ENCODE measurements at places on chromosomes 1 and 21.

GRCh38 chr1:85047472-85048295 is 616 bp downstream of the MCOLN3 start:
- no peak for DNase-seq

DNA sequence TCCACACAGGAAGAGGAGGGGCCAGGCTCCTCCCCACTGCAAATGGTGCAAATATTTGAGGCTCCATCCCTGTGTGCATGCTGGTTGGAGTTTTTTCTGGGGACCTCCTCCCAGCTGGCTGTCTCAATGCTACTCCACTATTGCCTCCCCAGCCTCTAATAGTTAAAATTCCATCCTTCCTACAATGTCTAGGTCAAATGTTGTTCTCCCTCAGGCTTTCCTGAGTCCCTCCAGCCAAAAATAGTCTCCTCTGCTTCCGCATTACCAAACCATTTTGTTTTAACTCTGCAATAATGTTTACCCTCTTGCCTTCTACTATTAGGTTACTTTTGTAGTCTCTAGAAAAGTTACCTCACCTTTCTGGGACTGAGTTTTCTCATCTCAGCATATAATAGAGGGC is 29.6 kb upstream of the FMO1 start:
- DNase-seq = no peak

DNA sequence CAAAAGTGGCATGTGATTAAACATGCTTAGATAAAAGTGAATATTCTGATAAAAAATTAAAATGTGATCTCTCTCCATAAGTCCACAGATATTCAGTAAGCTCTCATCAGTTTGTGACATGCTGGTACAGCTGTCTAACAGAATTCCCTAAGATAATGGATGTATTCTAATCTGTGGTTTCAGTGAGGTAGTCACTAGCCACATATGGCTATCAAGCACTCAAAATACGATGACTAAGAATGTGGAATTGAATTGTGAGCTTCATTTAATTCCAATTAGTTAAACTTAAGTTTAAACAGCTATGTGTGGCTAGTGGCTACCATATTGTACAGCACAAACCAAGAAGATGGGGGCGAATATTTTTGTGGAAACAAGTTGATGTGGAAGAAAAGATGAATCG is 4.1 kb upstream of the REG4 start:
- DNase-seq = no peak

- DNase-seq = no peak
These were observed 22.9 kb downstream of the CBR1 start for GRCh38 chr21:36092681-36093080.

- peak; percentile 51 for DNase-seq
These were observed 118.8 kb upstream of the PBX1 start for GRCh38 chr1:164440232-164440631.

DNA sequence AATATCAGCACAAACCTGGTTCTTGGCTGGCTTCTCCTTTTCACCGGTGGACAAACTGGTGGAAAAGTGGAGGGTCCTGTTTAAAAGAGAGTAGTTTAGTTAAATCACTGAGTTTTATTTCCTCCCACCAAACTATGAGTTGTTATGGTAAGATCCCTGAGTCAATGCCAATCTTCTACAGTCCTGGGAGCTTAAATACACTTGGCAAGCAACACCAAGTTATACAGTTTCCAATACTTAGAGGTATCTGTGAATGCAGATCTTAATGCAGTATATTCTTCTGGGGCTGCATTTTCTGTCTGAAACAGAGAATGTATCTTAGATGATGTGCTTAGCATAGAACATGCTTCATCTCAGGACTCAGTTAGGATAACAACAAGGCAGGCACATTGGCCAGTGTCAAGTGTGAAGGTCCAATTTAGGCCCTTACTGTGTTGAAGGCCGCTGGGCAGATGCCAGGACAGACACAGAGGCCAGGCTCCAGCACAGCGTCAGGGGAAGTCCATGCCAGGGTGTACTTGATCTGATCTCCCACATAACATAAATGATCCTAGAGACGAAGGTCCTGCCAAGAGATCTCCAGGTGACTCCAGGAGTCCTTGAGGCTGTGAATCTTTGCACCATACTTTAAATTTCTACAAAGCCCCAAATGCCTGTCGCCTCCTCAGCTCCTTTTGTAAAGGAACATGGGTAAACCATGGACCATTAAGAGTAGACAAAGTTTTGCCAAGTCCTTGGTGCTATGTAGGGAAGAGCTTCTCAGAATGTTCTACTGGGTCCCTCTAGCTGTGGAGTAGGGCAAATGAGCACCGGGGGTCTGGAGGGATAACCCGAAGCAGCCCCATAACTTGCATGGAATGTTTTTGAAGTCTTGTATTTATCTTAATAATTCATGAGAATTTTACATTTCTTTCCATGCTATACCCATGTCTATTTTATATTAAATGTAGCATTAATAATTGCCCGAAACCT is 76.8 kb downstream of the KCNJ15 start:
- DNase-seq = no peak

GRCh38 chr1:39687243-39687642 is 4.0 kb downstream of the HPCAL4 start:
- no peak for DNase-seq

GRCh38 chr1:102978874-102979273 is 129.4 kb downstream of the COL11A1 start:
- DNase-seq = no peak

- no peak for DNase-seq
These were observed 104.8 kb downstream of the RERE start for GRCh38 chr1:8712413-8713231.

- DNase-seq = no peak
These were observed 18.7 kb downstream of the MEAF6 start for GRCh38 chr1:37495875-37496274.

DNA sequence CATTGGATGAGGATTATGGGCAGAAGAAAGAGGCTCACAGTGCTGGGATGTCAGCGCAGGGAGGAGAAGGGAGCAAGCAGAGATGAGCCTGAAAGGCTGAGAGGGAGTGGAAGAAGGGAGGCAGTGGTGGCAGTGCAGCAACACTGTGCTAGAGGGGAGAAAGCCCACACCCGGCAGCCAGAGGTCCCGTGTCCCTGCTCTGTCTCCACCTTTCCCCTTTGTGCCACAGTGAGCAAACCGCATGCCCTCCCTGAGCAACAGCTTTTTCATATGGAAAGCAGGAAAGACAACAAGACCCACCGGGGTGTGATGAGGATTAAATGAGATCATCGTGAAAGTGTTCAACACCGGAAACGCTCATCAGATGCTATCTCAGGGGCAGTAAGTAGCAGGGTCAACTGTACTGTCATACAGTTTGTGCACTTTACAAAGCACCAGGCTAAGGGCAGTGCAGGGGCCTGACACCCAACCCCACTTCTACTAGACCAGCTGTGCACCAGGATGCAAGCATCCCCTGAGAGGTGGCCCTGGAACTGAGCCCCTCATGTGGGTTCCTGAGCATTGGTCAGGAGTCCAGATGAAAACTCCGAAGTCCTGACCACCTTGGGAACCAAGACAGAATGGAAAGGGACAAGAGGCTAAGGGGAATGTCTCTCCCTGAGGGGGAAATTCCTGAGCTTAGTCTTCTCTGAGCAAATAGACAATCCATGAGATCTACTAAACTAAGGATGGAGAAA is 9.1 kb downstream of the NHLH1 start:
- DNase-seq = no peak

GRCh38 chr21:34679051-34679450 is 10.3 kb downstream of the CLIC6 start:
- no peak for DNase-seq

DNA sequence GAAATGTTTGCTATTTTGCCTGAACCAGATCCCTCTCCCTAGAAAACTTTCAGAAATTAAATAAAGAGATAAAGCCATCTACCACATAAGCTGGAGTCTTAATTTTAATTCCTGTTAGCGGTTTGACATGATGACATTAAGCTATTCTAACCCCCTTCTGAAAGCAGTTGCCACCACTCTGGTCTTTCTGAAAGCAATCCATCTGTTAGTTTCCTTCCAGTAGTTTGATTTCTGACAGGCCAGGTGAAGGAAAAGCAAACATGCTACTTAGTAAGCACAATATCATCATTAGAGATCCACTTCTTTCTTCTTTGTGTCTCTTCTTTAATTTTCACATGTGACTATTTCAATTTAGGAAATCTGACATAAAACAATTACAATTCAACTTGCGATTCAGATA is 39.9 kb downstream of the RGL1 start:
- DNase-seq = no peak

DNA sequence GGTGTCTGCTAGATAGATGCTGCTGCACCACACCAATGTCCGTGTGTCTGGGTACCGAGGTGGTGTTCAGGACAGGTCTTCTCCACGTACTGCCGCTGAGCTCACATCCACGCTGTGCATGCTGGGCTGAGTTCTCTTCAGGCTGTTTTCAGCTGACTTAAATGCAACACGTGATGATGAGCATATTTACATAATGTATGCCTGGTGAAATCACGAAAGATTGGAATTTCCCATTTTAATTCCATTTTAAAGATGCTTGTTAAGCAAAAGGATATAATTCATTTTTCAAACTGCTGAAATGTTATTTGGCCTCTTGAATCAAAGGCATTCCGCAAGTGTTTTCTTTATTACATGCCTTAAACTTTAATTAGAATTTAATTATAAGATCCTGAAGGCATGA is 107.9 kb downstream of the FGGY start:
- no peak for DNase-seq

DNA sequence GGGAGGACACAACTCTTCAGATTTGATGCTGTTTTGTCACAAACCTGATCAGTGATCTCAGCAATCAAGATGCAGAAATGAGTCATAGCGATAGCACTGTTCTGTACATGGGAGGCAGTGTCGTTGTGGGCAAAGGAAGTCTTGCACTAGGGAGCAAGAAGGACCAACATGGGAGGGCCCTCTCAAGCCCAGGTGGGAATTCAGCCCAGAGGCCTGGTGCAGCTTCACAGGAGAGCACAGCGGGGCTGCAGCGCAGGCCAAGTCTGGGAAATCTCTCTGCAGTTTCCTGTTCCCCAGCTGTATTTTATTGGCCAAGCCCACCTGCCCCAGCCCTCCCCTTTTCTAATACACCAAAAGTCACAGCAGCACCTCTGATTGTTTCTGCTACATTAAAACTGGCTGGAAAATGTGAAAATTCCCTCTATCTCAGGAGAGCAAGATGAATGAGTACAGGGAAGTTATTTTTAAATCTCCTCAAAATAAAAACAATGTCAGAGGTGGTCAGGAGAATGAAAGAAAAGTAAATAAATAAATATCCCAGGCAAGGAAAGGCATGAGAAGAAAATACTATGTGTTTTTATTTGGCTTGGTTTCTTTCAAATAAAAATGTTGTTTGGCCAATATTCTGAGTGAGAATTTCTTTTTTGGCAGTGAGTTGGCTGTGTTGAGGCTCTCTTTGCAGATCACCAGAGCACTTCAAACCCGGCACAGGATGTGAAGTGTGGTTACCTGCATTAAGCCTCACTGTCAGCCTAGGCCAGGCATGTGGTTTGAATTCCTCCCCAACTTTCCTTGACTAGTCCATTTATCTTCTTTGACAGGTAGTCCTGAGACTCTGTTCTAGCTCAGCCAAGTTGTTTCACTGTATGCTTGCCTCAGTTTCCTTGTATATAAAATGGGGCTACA is 422.1 kb downstream of the PLPP3 start:
- DNase-seq = no peak

GRCh38 chr1:114651893-114652292 is 18.0 kb downstream of the DENND2C start:
- no peak for DNase-seq

- no peak for DNase-seq
These were observed 357.4 kb upstream of the ADGRL2 start for GRCh38 chr1:81443288-81443687.

DNA sequence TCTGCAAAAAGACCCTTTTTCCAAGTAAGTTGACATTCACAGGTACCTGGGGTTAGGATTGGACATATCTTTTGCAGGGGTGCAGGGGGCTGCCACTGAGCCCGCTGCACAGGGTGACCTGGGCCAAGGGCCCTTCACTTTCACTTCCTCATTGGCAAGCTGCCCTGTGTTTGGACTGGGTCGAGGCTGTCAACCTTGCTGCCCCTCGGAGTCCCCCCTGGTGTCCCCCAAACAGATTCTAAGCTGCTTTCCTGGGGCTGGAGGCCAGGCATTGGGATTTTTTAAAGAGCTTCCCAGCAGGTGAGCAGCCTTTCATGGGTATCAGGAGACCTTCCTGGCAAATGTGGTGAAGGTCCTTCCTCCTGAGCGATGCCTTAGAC is 7.9 kb upstream of the UMODL1 start:
- DNase-seq = no peak

DNA sequence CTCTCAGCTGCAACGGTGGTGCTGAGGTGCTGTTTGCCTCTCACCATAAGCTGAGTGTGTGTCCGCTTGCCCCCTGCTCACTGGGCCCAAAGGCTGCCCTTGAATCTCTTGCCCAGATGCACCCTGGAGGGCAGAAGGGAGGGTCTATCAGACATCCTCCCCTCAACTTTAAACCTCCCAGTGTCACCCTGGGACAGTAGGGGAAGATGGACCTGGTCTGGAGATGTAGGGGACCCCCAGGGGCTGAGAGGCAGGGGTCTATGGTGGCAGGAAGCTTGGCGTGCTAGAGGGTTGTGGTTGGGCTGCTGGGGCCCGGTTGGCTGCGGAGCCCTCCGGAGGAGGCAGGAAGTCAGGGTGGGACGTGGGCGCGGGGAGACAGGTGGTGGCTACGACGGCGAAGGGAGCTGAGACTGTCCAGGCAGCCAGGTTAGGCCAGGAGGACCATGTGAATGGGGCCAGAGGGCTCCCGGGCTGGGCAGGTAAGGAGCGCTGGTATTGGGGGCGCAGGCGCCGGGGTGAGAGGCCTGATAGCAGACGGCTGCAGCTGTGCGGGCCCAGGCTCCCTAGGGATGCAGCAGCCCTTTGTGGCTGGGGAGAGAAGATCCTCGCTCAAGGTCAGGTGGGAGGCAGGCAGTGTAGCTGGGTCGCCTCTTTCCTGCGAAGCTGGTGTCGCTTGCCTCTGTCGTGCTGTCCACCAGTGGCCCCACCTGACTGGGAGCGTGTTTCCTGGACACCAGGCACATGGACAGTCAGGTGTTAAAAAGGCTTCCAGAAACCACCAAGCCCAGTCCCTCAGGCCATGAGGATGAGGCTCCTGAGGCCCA is at the start of gene LCK:
Gene LCK (plus strand): TSS at position 373 of the 824 bp plus-strand sequence. CDS start 23,065 bp downstream, outside the sequence.
- DNase-seq = no peak

- no peak for DNase-seq
These were observed 628.4 kb upstream of the TMPRSS15 start for GRCh38 chr21:19031953-19032352.

DNA sequence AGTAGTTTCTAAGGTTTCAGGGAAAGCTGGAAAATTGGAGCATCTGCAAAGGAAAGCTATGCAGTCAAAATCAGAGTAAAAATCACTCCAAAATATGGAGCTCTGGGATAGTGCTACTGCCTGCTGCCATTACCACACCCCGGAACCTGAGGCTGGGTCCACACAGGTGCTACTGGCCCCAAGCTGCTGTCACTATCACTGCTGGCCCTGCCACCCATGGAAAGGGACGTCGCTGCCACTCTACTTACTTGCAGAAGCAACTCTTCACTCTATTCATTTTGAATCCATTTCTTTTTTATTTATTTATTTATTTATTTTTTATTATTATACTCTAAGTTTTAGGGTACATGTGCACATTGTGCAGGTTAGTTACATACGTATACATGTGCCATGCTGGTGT is 60.3 kb upstream of the RGS18 start:
- DNase-seq = no peak

- no peak for DNase-seq
These were observed 42.3 kb downstream of the DPT start for GRCh38 chr1:168686666-168687065.

GRCh38 chr1:200351425-200351824 is 58.4 kb downstream of the ZNF281 start:
- no peak for DNase-seq
